AG04450 (cell line): ENCODE measurements at places on chromosomes 7 and 10.
A peak's percentile ranks its signal among the peaks of the same experiment; 100 is the strongest.

- DNase-seq: no peak
Measured at GRCh38 chr7:158265743-158266080, 321.9 kb downstream of the PTPRN2 start.

DNA sequence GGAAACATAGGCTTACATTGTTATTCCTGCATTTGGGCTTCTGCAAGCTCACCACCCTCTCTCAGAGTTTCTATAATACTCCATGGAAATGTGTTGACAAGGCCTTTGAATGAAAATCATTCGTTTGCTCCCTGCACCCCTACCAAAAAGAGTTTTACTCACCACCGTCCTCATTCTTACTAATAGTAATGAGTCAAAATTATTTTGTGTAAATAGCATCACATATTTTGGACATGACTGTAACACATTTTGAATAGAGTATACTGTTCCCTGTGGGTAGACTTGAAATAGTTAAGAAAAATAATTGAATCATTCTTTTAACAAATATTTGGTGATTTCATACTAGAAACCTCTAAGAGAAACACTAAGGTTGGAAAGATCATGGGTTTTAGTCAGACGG is 84.6 kb downstream of the AKAP9 start:
- DNase-seq: peak; percentile 48

DNA sequence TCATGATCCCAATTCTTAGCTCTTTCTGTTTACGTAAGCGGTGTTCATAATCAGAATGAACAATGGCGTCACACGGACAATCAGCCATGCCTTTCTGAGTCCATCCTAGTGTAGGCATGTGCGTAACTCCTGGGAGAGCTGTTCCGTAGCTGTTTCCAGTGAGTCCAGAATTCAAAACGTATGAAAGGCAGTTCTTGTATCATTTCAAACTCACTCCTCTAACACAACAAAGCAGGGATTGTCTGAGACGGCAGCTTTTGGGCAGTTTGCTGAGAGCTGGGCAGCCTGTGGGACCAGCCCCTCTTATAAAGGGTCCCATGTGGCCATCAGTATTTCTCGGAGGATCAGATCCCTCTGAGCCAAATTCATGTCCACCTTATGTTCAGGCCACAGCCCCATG is 43.4 kb downstream of the PSPH start:
- no peak for DNase-seq

- peak; percentile 58 for DNase-seq
Measured at GRCh38 chr10:102121739-102122372, 1.7 kb upstream of the LDB1 start.

DNA sequence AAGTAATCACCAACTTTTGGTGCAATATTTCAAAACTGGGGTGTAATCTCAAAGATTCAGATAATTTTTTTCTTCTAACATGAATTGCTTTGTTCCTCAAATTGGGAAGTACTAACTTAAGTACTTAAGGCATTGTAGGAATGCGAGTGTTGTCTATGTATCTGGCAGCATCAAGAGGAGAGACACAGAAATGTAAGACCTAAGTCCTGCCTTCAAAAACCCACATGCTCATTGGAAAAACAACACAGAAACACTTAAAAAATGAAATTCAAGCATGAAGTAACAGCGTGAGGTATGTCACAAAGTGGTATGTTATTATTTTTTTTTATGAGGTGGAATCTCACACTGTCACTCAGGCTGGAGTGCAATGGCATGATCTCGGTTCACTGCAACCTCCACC is 288.5 kb downstream of the ZEB1 start:
- DNase-seq: no peak

- DNase-seq: no peak
Measured at GRCh38 chr7:22805227-22805626, 17.4 kb downstream of the TOMM7 start.

- no peak for DNase-seq
Measured at GRCh38 chr10:10873289-10873688, 144.4 kb upstream of the CELF2 start.

GRCh38 chr10:112857493-112857892 is 92.6 kb upstream of the TCF7L2 start:
- no peak for DNase-seq

- DNase-seq: no peak
Measured at GRCh38 chr10:99532687-99533495, at the start of gene NKX2-3. NKX2-3 (plus strand) TSS chr10:99532942; CDS start chr10:99533132, 190 bp downstream.

DNA sequence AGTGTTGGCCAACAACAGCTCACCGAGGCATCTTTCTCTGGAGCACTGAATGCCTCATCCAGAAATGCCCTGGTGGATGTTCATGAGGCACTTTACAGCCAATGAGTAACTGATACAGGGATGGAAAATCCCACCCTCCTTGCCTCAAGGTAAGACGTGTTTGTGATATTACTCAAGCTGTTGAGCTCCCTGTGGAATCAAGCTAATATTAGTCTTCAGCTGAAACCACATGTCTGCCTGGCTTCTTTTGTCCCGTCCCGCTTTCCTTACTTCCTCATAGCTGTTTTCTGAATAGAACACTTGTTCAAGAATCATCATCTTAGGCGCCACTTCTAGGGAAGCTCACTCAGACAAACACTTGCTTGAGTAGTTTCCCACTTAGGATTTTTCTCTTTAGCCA is 422.4 kb downstream of the INHBA start:
- DNase-seq: no peak

DNA sequence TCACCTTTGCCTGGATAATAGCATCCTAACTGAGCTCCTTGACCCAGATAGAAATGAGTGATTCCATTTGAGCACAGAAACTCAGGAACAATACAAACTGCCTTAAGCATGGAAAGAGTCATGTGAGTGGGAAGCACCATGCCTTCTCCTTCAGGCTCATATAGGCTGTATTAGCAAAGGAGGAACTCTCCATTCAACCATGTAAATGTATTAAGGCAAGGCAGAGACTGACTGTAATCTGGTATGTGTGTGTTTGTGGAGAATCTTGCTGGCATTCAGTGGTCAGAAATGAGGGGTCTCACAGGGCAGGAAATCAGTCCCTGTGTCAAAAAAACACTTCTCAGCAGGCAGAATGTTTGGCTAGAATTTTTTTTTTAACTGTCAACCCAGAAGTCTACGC is 40.2 kb downstream of the COA1 start:
- DNase-seq: no peak

GRCh38 chr7:84633-85020 is 107.7 kb upstream of the FAM20C start:
- DNase-seq: no peak

- no peak for DNase-seq
Measured at GRCh38 chr7:71229699-71230098, 97.8 kb downstream of the GALNT17 start.

GRCh38 chr7:155764438-155764793 is 47.8 kb downstream of the SHH start:
- no peak for DNase-seq

DNA sequence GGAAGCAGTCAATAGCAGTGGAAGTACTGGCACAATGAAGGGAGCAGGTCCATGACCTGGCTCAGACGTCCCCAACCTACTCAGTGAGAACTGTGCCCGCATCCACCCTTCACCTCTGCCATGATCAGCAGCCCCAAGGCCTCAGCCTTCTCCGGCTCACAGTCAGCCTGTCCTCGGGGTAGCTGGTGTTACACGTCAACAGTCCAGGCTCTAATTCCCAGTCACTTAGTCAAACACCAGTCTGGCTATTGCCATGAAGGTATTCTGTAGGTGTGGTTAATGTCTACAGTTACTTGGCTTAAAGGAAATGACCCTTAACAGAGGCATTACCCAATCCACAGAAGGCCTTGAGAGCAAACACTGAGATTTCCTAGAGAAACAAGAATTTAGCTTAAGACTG is 49.1 kb downstream of the GRB10 start:
- no peak for DNase-seq

DNA sequence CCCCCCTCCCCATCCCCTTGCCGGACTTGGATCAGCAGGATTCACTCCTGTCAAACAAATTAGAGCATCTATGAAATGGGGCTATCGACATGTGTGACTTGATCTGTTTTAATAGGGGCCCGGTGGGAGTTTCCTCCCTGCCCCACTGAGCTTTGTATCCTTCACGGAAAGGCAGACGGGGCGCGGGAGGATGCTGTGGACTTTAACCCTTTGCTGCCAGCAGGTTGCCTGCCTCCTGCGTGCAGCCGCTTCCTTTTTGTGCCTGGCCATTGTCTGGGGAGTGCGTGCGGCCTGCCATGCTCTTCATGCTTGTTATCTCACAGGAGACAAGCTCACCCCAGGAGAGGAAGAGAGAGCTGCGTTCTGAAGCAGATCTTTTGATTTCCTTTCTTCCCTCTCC is 512.8 kb upstream of the GALNT17 start:
- no peak for DNase-seq

DNA sequence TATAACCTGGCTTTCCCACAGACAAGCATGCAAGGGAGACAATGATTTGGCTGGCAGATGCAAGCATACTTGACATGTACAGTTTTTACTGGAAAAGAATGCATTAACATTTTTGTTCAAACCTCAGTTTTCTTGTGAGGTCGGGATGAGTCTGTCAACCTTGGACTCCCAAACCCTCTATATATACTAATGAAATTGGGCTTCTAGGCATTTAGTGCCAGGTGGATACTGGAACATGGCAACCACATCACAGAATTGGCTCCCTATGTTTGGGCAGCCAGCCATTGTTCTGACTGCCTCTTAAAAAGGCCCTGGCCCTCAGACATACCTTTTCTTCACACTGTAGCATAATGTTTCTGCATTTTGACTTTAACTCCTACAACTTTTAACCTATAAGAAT is 39.1 kb downstream of the CDK6 start:
- DNase-seq: no peak

GRCh38 chr10:93437086-93437945 is 44.8 kb downstream of the MYOF start:
- peak; percentile 98 for DNase-seq

- DNase-seq: no peak
Measured at GRCh38 chr10:119468542-119469324, 73.8 kb downstream of the RGS10 start.

- no peak for DNase-seq
Measured at GRCh38 chr10:78332012-78332411, 298.3 kb downstream of the RPS24 start.

- DNase-seq: no peak
Measured at GRCh38 chr7:26609532-26609931, 254.9 kb downstream of the SKAP2 start.

DNA sequence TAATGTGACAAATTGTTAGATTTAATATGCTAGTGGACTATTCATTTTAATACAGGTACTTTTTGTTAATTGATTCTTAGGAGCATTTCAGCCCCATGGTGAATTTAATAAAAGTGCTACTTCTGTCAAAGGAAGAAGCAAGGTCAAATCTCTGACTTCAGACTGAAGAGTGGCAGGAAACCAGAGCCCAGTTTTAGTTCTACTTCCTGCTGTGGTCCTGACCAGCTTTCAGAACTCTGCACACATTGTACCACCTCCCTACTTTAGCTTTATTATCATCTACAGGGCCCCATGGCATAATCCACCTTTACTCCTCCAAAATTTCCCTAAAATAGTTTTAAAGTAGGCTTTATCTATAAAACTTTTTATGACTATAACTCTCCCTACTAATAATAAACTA is 33.7 kb downstream of the CTTNBP2 start:
- DNase-seq: no peak

DNA sequence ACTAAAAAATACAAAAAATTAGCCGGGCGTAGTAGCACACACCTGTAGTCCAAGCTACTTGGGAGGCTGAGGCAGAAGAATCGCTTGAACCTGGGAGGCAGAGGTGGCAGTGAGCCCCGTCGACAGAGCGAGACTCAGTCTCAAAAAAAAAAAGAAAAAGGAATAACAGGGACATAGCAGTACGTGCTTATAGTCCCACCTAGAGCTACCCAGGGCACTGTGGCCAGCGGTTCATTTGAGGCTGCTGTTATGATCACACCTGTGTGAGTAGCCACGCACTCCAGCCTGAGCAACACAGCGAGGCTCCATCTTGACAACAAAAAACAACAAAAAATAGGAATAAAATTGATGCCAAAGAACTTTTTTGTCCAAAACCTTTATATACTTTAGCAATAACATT is 17.1 kb downstream of the WAPL start:
- no peak for DNase-seq

- no peak for DNase-seq
Measured at GRCh38 chr7:136555933-136556332, 312.5 kb upstream of the CHRM2 start.

GRCh38 chr10:74292871-74293427 is 141.9 kb downstream of the ADK start:
- DNase-seq: peak; percentile 37

- DNase-seq: no peak
Measured at GRCh38 chr7:94044806-94045205, 40.7 kb upstream of the BET1 start.

GRCh38 chr10:90751107-90751997 is 106.5 kb downstream of the HTR7 start:
- DNase-seq: no peak

- no peak for DNase-seq
Measured at GRCh38 chr7:87129848-87130247, 22.4 kb upstream of the DMTF1 start.

DNA sequence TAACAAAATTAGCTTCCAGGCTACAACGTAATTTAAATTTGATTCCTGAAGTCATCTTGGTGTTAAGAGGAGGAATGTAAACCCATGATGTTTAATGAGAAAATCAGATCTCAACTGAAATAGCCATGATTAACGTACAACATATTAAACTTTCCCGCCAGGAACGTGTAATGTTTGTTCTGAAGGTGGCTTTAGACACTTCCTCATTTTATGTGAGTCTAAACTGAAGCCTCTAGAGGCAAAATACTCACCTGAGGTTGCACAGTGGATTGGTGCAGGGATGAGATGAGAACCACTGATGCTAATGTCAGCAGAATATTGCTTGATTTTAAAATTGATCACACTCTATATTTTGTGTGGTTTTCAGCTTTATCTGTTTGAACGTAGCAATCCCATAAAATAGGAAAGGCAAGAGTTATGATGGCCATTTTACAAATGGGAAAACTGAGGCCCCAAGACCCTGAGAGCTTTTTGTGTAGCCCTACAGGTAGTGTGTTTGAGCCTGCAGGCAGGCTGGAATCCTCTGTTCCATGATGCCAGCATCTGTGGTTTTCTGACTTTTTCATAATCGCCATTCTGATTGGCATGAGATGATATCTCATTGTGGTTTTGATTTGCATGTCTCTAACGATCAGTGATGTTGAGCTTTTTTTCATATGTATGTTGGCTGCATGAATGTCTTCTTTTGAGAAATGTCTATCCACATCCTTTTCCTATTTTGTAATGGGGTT is 243.7 kb upstream of the BMPER start:
- no peak for DNase-seq

GRCh38 chr7:101586078-101586905 is 42.8 kb downstream of the MYL10 start:
- DNase-seq: no peak

DNA sequence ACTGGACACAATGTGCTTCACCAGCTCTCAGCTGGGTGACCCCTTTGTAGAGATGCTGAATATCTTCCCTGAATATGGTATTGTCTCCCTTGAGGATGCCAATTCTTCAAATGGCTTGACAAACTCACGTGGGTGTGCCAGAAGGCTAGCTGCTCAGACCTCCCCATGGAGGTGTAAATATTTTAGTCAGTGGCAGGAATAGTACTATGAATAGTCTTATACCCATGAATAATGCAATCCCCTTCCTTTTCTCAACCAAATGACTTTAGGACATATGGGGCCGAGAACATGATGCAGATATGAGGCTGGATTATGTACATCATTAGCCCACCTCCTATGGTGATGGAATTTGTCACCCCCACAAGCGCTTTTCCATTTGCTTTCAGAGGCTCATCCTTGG is 401.8 kb downstream of the ADRA2A start:
- no peak for DNase-seq
